ENCODE measurements at places on chromosomes 6 and 20.

DNA sequence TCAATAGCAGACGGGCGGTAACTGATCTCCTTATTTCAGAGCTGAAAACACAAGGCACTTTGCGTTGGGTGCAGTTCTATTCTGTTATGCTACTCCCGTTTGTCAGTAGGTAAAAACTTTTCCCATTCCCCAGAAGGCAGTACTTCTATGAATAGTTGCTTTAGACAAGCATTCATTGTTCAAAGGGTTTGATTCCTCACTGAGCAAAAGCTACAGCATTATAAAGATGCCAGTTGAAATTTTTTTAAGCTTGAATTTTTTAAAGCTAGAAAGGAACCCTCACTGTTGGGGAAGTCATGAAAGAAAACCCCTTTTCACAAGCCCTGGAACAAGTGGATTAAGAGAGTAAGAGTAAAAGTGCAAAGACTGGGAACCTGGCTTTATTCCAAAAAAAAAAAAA lies 42.3 kb downstream of the FUT9 start:
- no peak for DNase-seq

DNA sequence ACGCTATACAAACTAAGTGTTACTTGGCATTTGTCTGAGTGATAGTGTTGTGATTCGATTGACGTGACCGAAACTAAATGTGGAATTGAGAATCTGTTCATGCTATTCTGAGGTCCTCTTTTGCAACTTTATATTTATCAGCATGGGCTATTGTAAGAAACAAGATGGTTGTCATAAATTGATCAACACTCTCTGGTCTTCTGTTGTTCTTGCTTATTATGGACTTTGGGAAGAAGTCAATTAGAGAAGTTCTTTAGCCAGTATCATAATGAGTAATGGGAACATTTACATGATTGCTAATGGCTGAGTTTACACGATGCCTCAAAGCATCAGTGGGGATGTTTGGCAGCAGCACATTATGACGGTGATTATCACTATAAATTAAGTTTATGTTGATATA lies 195.0 kb downstream of the CD83 start:
- no peak for DNase-seq

DNA sequence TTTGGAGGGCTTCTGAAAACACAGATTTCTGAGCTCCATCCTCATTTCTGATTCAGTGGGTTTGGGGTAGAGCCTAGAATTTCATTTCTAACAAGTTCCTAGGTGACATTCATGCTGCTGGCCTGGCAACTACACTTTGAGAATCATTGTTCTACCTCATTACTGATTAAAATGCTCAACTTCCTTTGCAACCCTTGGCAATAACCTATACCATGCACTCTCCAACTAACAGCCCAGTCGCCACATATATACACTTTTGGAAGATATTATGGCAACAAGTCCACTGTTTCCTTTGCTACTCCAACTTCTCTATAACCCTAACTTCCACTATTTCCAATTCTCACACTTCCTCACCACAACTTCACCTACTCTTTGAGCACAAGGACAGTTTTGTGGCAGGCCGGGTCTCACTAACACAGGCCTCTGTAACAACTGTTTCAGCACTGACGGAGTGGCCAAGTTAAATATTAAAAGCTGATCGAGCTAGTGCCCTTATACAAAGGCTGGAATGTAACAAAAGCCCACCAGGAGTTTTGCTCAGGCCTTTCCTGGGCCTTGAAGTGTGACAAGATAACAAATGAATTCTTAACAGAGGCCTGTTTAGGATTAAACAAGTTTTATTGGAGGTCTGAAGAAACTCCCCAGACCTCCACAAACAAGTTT lies 32.1 kb upstream of the RAB23 start:
- no peak for DNase-seq

DNA sequence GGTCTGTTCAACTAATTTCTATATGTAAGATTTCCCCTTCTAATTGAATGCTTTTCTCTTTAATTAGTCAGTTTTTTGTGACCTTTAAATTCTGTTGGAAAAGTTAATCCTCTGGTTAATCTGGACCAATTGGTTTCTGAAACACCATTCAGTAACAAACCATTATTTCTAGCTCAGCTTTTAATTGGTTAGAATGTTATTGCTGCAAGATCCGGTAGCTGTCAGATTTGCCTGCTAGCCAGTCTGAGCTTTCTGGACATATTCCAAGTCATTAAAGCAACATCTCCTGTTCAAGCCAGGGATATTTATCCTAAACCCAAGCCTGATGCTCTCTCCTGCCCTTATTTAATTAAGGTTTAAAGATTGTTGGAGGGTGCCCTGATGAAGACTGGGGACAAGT lies 55.1 kb upstream of the FBXL4 start:
- DNase-seq: no peak

DNA sequence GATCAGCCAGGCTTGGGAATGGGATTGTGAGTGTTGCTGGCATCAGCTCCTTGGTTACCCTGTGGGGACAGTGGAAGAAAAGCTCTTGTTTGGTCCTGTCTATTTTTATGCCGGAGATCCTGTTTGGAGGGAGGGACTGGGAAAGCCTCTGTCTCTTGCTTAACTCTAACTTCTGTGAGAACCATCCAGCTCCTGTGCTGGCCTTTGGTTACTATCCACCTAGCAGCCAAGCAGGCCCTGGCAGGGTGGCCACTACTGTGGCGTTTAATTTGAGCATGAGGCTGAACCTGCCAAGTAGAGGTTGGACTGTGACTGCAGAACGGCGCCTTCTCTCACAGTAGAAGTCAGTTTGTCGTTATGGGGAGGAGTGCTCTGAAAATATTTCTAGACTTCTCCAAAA lies 193.3 kb downstream of the UTRN start:
- no peak for DNase-seq

GRCh38 chr6:11353921-11354389 lies 121.5 kb upstream of the NEDD9 start:
- DNase-seq: peak; percentile 53

DNA sequence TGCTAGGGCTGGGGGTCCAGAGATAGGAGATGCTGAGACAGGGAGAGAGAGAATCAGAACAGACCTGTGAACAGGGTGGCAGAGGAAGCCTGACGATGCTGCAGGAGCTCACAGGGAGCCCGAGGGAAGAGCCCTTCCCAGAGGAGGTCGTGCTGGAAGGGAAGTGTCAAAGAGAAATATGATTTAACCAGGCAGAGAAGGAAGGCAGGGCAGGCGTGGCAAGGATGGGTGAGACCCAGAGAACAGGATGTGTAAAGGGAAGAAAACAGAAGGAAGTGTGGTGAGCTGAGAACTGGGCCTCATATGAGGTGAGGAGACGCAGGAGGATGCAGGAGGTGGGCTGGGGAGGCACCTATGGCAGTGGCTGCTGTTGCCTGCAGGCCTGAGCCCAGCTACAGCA lies 105.6 kb downstream of the ZDHHC14 start:
- DNase-seq: no peak

DNA sequence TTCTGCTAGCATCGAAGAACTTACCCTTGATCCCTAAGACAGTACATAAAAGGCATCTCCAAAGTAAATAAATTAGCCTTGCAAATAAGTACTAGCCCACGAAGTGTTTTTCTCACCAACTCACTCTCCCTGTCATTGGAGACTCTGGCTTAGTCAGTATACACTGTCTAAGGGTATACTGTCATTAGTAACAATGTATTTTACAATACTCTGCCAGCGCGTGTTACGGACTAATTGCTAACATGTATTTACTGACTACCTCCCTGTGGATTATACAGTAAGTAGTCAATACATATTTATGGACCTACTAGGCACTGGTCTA lies 72.1 kb downstream of the NFATC2 start:
- no peak for DNase-seq

DNA sequence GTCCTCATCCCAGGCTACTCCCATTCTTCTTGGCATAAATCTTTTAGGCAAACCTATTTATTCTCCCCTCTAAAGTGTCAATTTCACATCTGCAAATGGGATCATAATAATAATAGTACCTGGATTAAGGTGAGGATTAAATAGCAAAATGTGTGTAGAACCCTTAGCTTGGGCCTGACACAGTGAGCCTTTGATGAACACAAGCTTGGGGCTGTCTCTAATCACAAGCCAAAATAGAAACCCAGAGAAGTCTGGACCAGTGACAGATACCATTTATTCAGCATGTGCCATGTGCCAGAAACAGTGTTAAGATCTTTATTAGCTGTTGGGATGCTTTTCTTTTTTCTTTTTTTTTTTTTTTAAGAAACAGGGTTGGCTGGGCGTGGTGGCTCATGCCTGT lies 14.9 kb upstream of the PARD6B start:
- no peak for DNase-seq

DNA sequence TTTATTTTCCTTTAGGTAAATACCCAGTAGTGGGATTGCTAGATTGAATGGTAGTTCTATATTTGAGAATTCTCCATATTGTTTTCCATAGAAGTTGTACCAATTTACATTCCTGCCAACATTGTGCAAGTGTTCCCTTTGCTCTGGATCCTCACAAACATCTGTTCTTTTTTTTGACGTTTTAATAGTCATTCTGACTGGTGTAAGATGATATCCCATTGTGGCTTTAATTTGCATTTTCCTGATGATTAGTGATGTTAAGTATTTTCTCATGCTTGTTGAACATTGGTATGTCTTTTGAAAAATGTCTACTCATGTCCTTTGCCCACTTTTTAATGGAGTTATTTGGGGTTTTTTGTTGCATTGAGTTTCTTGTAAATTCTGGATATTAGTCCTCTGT lies 85.6 kb downstream of the UBE3D start:
- DNase-seq: no peak

- no peak for DNase-seq
Observed at GRCh38 chr6:140487586-140487985, 1113.1 kb upstream of the CITED2 start.

DNA sequence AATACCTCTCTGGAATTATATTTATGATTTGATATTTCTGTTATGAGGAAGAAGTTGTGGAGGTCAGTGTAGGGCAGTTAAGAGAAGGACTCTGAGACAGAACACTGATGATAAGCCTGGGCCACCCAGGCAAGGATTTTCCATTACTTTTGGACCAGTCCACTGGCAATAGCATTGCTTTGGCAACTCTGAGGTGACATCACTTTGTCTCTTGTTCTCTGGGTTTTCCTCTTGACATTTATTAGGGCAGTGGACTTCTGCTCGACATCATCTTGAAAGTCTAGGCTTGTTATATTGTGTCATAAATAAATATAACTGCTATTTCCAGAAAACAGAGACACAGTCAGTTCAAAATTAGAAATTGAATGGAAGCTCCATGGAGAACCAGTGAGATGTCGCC lies 268.0 kb downstream of the SMOC2 start:
- DNase-seq: no peak

- DNase-seq: no peak
Observed at GRCh38 chr6:112502351-112503090, 155.4 kb downstream of the RFPL4B start.

- DNase-seq: no peak
Observed at GRCh38 chr6:15551262-15551661, 111.6 kb downstream of the DTNBP1 start.

- no peak for DNase-seq
Observed at GRCh38 chr20:1278993-1279392, 12.9 kb downstream of the SNPH start.

Measured in stimulated activated CD8-positive, alpha-beta memory T cell treated with anti-CD3 and anti-CD28 coated beads, Interleukin-4, amount 100 ng/mL, for 24 hours (primary cell).